Tongue (tissue), 3 donors: ENCODE measurements at places on chromosomes 4 and X.
A peak's percentile ranks its signal among the peaks of the same experiment; 100 is the strongest.

GRCh38 chr4:185587427-185588161 lies 52.3 kb upstream of the PDLIM3 start:
- DNase-seq: peak; percentile 82

DNA sequence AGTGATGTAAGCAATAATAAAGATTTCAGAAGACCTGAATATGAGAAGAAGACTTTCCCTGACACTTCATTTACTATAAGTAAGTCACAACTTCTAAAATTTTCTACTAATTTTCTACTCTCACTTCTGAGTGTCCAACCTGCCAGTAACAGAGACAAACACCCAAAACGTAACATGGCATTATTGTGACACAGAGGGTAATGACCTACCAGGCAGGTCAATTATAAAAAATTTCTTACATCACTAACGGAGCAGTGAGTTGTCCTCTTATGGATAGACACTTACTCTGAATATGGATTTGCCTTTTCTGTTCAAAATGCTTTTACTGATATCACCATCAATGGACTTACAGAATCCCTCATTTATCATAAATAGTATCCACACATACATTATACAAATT lies 405.9 kb upstream of the MAGEB16 start:
- no peak for DNase-seq

- DNase-seq: peak; percentile 34
These were observed 49.4 kb upstream of the PRR32 start for GRCh38 chrX:126770179-126770578.

DNA sequence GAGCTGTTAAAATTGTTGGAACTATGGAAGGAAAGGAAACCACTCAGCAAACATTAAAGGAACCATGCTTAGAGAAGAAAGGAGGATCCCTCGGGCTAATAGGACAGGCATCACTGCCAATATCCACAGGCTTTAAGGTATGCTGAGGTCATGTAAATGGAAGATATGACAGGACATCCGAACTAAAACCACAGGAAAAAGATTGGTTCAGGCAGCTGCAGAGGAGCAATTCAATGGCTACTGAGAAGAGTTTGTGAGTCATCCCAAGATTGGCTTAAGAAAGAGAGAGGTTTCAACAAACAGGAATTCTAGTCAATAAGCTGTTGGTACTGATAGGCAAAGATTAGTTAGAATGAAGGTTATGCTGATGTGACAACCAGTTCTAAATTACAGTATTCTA lies 106.4 kb upstream of the FAM241A start:
- no peak for DNase-seq

- no peak for DNase-seq
These were observed 75.9 kb upstream of the ENPP6 start for GRCh38 chr4:184293552-184293951.

GRCh38 chr4:8419222-8420041 lies 21.1 kb downstream of the ACOX3 start:
- no peak for DNase-seq

DNA sequence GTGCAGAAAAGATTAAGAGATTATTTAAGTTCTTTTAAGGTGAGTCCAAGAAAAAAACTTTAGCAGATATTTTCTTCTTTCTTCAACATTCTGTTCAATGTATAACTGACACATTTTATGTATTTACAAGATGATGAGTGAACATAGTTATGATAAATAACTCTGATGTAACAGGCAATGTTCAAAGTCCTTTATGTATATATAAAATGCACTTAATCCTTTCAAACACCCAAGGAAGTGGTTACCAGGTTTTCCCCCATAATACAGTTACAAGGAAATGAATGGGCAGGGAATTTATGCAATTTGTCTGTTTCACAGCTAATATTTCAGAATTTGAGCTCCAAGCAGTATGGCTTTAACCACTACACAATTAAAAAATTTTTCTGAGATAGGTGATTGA lies 8.2 kb downstream of the CXCL3 start:
- no peak for DNase-seq

- no peak for DNase-seq
These were observed 45.3 kb upstream of the BDH2 start for GRCh38 chr4:103144926-103145325.
